ENCODE measurements at places on chromosomes 1 and 21. TPM values are rescaled to one million over a fixed set of nuclear protein-coding genes. Genes with fewer than 3 reads are reported as not detected.

Gene TTC24
- not detected for total RNA-seq

- H3K27me3 ChIP-seq = no peaks in the 10 kb centered on the region
- DNase-seq = no peak
- no peak overlapping the region for H3K4me3 ChIP-seq
- H3K27ac ChIP-seq = no peak overlapping the region
Measured at GRCh38 chr1:11913291-11913690, 12.9 kb downstream of the KIAA2013 start.

GRCh38 chr1:79215311-79215710 lies 208.8 kb upstream of the ADGRL4 start:
- DNase-seq = no peak
- H3K27me3 ChIP-seq = no peaks in the 10 kb centered on the region
- no peaks in the 10 kb centered on the region for H3K4me1 ChIP-seq
- H3K36me3 ChIP-seq = no peaks in the 10 kb centered on the region
- no peak overlapping the region for H3K27ac ChIP-seq

GRCh38 chr1:201554789-201555592 lies 16.1 kb downstream of the NAV1 start:
- H3K4me1 ChIP-seq = no peaks in the 10 kb centered on the region
- peak overlapping the region; percentile 30 for H3K27ac ChIP-seq
- no peaks in the 10 kb centered on the region for H3K36me3 ChIP-seq
- H3K4me3 ChIP-seq = no peak overlapping the region
- DNase-seq = no peak
- H3K27me3 ChIP-seq = no peaks in the 10 kb centered on the region

GRCh38 chr1:7940745-7941436 lies at the start of gene TNFRSF9:
Gene TNFRSF9 (minus strand): TSS chr1:7940839. CDS start chr1:7939994, 845 bp downstream.
- H3K36me3 ChIP-seq = no peaks in the 10 kb centered on the region
- H3K4me1 ChIP-seq = no peaks in the 10 kb centered on the region
- peaks cover 6% of the 10 kb centered on the region for H3K27me3 ChIP-seq
- no peak for DNase-seq
- H3K4me3 ChIP-seq = no peak within 1 kb of the TSS
- no peak within 1 kb of the TSS for H3K27ac ChIP-seq

GRCh38 chr1:168497376-168497950 lies 46.3 kb downstream of the XCL2 start:
- H3K4me1 ChIP-seq = no peaks in the 10 kb centered on the region
- no peaks in the 10 kb centered on the region for H3K36me3 ChIP-seq
- no peak for DNase-seq
- no peaks in the 10 kb centered on the region for H3K27me3 ChIP-seq
- no peak overlapping the region for H3K4me3 ChIP-seq

Gene OVAAL
- not detected for total RNA-seq

- no peak overlapping the region for H3K27ac ChIP-seq
- H3K4me1 ChIP-seq = no peaks in the 10 kb centered on the region
- DNase-seq = no peak
- no peaks in the 10 kb centered on the region for H3K36me3 ChIP-seq
- no peak overlapping the region for H3K4me3 ChIP-seq
Measured at GRCh38 chr1:110524311-110525248, 5.6 kb upstream of the KCNA10 start.

Gene SPATC1L
- 10.0 TPM for total RNA-seq
